ENCODE measurements at places on chromosomes 1 and 21.

- no peak for DNase-seq
These were observed 10.4 kb downstream of the TFF2 start for GRCh38 chr21:42340187-42341050.

GRCh38 chr1:152565115-152565514 is 1.5 kb downstream of the LCE3E start:
- DNase-seq = no peak

GRCh38 chr1:10897981-10898728 is 101.7 kb upstream of the CASZ1 start:
- no peak for DNase-seq

- DNase-seq = no peak
These were observed 35.8 kb downstream of the ATF6 start for GRCh38 chr1:161801955-161802354.

- DNase-seq = no peak
These were observed 200.7 kb upstream of the POU3F1 start for GRCh38 chr1:38246955-38247952.

GRCh38 chr1:11893907-11894251 is 32.3 kb downstream of the KIAA2013 start:
- DNase-seq = peak; percentile 42

DNA sequence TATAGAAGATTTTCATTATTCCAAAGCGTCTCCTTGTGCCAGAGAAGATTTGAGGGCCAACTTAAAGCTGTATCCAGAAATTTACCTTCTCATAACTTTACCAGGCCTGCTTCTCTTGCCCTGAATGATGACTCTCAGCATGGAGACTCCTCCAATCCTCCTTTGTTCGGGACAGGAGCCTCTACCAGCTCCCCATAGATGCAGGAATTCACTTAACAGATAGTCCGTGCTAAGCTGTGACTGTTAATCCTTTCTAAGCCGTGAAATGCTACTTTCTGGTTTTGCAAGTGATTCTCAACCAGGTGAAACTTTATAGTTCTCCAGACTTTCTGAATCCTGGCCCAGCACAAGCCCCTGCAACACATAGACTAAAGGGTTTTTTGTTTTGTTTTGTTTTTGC is 31.8 kb upstream of the KCND3 start:
- no peak for DNase-seq

DNA sequence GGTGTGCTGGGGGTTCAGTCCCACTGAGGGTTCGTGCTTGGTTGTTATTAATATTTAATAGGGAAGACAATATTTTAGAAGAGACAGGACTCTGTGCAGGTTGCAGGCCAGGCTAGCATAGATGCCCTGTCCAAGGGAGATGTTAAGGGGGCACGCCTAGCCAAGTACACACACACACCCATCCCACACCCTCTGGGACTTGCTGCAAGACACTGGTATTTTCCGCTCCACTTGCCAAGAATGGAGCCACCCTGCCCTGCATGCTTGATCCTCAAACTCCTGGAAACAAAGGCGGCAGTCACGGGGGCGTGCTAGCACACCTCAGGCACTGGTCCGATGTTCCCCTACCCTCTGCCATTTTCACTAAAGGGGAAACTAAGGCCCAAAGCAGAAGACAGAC is 99.1 kb downstream of the MRPL37 start:
- no peak for DNase-seq

DNA sequence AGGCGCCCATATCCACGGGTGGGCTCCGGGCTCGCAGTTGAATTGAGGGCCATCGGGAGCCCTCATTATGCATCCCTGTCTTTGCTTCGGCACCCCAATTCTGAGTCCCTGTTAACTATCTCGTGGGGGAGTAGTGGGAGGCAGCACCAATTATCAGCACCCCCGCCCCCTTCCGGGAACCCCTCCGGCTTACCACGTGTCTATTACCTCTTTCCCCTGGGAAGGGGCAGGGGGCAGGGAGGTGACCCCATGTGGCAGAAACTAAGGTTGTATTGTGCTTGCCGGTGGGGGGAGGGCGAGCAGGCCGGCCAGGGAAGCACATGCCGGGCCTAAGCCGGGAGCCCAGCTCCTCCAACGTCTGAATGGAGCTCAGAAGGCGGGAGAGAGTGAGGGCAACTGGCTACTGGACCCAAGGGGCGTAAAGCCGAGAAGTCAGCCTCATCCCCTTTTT is 1.0 kb downstream of the LIN28A start:
- DNase-seq = no peak

DNA sequence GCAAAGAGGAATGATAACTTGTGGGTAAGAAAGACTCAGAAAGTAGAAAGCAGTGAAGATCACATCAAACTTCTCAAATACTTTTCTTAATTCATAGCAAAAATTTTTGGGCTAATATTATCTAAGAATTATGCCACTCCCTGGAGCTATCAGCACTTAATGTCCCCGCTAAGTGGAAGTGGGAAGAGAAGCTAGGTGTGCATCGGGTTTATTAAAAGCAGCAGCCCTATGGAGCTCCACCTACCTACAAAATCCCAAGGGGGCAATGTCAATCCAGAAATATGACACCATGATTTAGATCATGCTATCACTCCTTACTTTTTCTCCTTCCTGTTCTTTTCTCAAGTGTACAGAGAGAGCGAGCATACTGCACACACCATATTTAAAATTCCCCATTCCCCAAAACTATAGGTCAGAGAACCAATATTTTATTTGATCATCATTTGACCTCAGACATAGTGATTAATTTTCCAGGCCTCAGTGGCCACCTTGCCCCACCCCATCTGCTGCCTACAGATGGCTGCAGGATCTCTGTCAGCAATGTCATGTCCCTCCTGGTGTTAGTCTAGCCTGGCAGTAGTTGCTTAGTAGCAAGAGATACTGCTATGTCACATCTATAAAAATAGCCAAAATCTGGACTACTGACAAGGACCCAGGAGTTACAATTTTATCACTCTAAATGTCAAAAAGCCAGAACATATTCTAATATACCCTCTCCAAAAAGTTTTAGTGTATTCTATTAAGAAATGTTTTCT is 66.6 kb downstream of the MAP3K21 start:
- DNase-seq = no peak

- peak; percentile 41 for DNase-seq
These were observed 2153.9 kb downstream of the NCAM2 start for GRCh38 chr21:23152130-23152529.

GRCh38 chr1:204376919-204377799 is 17.4 kb upstream of the PLEKHA6 start:
- no peak for DNase-seq

- DNase-seq = no peak
These were observed 81.1 kb downstream of the KIAA0319L start for GRCh38 chr1:35475856-35476674.

- no peak for DNase-seq
These were observed 314.0 kb downstream of the NTNG1 start for GRCh38 chr1:107454791-107455190.

- DNase-seq = no peak
These were observed 1327.9 kb downstream of the BRINP3 start for GRCh38 chr1:189149547-189150375.

GRCh38 chr1:102757363-102757762 is 351.0 kb downstream of the COL11A1 start:
- no peak for DNase-seq

- DNase-seq = no peak
These were observed 7.2 kb upstream of the PIGC start for GRCh38 chr1:172451002-172451443.

DNA sequence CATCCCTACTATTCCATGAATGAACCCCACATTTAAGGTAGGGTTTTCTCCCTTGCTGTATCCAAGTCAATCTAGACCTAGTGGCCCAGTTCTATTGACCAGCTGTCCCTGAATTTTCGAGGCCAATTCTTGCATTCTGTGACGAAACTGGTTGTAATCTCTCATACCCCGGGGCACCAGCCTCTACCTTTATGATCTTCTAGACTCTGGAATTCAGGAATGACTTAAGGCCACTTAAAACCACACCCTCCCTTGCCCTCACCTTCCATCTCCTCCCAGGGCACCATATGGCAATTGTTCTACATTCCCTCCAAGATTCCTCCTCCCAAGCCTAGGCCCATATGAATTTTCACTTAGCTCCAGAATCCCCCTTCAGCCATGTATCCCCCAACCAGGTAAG is 48.9 kb downstream of the RHOU start:
- DNase-seq = no peak

GRCh38 chr1:43914576-43915525 is 18.8 kb upstream of the ARTN start:
- DNase-seq = peak; percentile 9

DNA sequence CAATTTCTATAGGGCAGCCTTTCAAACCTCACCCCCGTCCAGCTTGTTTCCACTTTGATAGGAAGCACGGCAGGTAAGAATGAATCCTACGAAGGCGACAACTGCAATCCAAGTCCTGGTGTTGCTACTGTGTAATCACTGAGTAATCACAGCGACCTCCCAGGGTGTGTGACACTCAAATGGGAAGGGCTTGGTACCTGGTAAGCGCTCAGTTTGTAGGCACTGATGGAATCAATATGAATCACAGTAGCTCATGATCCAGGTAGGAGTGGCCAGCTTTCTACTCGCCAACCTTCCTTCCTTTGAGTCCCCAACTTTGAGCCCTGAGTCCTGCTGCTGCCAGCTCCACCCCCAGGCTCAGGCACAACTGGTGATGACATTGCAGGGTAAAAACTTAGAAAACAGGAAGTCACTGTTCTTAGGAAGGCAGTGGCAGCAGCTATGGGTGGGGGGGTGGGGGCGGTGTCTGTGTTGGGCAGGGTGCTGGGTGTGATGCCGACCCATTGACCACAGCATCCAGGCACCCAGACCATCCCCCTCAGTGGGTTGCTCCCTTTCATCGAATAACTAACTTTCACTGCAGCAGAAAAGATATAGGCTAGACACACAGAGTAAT is 70.7 kb downstream of the CD247 start:
- no peak for DNase-seq

DNA sequence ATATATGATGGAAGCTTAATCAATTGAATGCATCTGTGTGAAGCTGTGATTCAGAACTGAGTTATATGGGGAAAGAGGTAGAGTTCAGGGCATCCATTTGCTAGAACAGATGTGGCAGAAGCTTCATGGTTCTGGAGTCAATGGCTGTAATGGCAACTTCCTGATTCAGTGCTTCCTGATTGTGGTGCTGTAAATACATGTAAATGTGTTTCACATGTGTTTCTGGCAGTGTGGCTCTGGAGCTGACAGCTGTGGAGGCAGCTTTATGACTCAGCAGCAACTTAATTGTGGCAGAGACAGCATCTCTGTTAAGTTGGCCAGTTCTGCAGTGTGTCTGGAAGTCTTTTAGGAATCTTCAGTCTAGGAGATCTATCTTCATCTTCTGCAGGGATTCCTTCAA is 226.6 kb upstream of the ZRANB2 start:
- DNase-seq = peak; percentile 30

- no peak for DNase-seq
These were observed 21.2 kb downstream of the PEX14 start for GRCh38 chr1:10495952-10496351.

GRCh38 chr1:193971595-193971994 is 785.2 kb upstream of the B3GALT2 start:
- no peak for DNase-seq

- DNase-seq = no peak
These were observed 363.5 kb upstream of the USP24 start for GRCh38 chr1:55578646-55579045.

- DNase-seq = no peak
These were observed 17.2 kb downstream of the VCAM1 start for GRCh38 chr1:100736746-100737145.

DNA sequence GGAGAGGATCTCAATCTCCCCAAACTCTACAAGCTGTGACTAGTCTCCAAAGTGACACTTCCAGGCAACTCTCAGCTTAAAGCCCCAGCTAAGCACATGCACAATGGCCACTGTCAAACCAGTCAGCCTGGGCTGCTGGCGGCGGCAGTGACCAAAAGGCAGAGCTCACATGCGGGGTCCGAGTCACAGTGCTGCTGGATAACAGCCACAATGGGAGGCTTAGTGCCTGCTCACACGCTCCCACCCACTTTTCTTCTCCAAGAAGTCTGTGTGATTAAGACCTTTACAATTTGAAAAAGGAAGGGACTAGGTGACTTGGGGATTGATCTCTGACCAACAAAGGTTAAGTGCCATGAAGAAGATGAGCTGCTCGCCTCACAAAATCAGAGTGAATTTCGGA is 16.8 kb downstream of the RIPK4 start:
- DNase-seq = no peak

- no peak for DNase-seq
These were observed 58.0 kb downstream of the STUM start for GRCh38 chr1:226606311-226607267.

GRCh38 chr1:19309123-19309813 is 2.7 kb downstream of the AKR7A2 start:
- DNase-seq = no peak

DNA sequence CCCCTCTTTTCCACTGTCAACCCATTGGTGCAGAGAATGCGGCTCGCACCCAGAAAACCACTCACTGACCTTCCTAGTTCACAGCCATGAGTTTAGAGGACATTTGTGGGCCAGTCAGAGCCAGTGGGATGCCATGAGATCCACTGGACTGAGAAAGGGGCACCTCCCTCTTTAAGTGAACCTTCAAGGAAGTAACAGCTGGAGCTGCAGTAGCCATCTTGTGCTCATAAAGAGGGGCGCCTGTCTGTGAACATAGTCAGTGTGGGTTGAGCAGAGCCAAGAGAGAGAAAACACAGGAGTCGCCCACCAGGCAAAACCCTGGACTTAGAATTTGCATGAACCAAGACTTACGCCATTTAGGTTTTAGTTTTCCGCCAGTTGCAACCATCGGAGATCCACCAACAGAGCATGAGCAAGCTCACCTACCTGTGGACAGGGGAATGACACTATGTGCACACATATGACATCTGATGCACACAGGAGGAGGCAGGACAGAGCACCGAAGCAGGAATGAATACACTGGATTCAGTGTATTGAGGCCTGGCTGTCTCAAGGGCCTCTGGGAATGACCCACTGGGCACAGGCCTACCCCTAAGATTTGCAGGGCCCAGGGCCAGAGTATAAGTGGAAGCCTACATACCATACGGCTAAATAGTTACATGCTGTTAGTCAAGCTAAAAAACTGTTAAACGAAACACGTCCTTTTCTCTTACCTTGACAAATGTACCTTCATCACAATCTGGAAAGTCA is 151.6 kb downstream of the GRIK3 start:
- no peak for DNase-seq

- DNase-seq = no peak
These were observed 1805.9 kb downstream of the NCAM2 start for GRCh38 chr21:22804151-22804550.

- DNase-seq = no peak
These were observed 18.8 kb upstream of the SUCO start for GRCh38 chr1:172514108-172514507.

DNA sequence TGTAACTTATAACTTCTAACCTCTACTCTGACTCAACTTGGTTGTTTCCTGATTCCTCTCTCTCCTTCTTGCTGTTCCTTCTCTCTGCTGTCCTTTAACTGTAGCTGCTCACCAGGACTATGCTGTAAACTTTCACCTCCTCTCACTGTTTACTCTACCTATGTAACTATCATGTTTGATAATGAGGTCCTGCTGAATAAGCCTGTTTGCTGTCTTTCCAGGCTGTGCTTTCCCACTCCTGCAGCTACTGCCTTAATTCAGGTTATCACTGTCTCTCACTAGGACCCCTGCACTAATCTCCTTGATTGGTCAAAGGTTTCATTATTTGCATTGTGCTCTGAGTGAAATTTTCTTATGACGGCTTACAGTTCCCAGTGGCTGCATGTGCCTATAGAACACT is 633.9 kb upstream of the PTBP2 start:
- DNase-seq = no peak
